Activated CD8-positive, alpha-beta memory T cell treated with anti-CD3 and anti-CD28 coated beads for 1 hour (primary cell): ENCODE measurements at places on chromosomes 2 and 18.

GRCh38 chr18:63150326-63150725, 169.2 kb downstream of the BCL2 start:
- no peak for DNase-seq

- DNase-seq, result no peak
Measured at GRCh38 chr2:216960671-216961268, 100.9 kb upstream of the TNP1 start.

- DNase-seq, result no peak
Measured at GRCh38 chr18:70046796-70047195, 99.1 kb upstream of the CD226 start.

- no peak for DNase-seq
Measured at GRCh38 chr18:39167990-39168389, 1602.4 kb upstream of the CELF4 start.

- no peak for DNase-seq
Measured at GRCh38 chr2:112646791-112647689, 1.3 kb downstream of the SLC20A1 start.

DNA sequence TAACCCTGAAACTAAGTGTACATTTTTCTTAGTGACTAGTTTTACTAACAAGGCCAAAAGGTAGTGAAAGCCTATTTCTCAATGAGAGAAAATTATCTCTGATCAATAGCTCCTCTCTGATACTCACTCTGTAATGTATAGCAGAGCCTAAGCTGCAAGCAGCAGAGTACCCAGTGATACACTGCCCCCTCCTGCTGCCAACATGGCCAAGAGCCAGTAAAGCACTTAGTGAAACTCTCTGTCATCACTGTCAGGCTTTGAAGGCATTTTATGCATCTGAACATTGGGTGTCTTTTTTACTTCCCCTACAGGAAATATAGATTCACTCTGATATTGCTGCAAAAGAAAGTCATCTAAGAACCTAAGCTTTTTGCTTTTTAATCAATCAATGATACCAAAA, 784.1 kb upstream of the CDH7 start:
- DNase-seq, result no peak

GRCh38 chr2:60213865-60214625, 339.4 kb downstream of the BCL11A start:
- no peak for DNase-seq

DNA sequence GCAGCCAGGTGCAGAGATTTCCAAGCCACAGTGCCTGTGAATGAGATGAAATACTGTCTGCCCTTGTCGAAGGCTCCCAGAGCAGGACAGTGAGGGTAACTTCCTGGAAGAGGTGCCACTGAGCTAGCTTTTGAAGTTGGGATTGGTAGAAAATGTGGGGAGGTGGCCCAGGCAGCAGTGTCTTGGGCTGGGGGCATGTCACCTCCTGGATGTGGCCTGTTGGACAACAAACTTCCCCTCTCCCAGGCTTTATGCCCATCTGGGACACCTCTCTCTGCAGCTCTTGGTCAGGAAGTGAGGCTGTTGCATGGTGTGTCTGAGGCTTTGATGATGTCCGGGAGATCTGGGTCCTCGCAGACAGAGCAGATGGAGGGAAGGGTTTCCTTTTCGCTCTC, 151.4 kb downstream of the DYSF start:
- no peak for DNase-seq
